ENCODE measurements at places on chromosomes 4 and X.

GRCh38 chr4:6888506-6889071 is 21.0 kb upstream of the TBC1D14 start:
- no peak for DNase-seq

GRCh38 chrX:23670528-23670927 is 3.2 kb downstream of the PRDX4 start:
- DNase-seq, result no peak

DNA sequence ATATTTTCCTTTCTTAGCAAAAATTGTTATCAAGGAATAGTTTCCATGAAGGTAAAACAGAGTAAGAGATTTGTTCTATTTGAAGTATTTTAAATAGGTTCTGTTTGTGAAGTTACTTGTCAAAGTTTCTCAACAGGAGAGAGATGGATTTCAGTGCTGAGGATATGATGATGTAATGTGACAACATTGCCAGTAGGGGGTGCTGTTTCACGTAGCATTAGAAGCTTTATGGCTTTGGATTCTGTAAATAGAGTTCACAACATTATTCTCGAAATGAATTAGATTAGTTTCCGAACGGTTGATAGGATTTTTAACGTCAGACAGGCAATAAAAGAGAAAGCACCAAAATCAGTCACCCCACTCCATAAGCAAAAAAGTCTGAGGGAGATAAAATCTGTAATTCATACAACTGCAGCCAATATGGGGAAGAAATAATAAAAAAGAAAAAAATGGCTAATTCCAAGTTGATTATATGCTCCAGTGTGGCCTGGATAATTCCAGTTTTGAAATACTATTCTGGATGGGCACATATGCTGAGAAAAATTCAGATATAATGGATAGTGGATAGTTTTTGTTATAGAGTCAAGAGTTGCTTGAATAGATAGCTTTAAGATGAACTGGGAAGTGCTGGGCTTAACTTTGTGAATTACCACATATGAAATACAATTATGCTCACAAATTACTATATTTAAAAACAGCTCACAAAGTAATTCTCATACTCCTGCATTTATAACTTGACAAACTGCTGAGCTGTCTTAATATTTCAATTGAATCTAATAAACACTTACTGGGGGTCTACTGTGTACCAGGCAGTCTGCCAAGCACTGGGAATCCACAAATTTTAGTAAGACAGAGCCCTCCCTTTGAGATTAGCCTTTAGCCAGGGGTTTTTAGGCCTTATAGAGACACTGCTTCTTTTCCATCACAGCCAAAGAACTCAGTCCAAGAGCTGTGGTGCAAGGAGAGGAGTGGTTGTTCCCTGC is 109.1 kb downstream of the GPAT3 start:
- DNase-seq, result no peak

GRCh38 chrX:118189000-118189399 is 72.4 kb upstream of the KLHL13 start:
- DNase-seq, result no peak

- DNase-seq, result no peak
Observed at GRCh38 chr4:141275834-141276233, 55.1 kb downstream of the ZNF330 start.

All from anterior cingulate cortex (tissue), 58 donors.